Globus pallidus (tissue), 1 donor: ENCODE measurements at places on chromosomes 16 and 17.
A peak's percentile ranks its signal among the peaks of the same experiment; 100 is the strongest.

DNA sequence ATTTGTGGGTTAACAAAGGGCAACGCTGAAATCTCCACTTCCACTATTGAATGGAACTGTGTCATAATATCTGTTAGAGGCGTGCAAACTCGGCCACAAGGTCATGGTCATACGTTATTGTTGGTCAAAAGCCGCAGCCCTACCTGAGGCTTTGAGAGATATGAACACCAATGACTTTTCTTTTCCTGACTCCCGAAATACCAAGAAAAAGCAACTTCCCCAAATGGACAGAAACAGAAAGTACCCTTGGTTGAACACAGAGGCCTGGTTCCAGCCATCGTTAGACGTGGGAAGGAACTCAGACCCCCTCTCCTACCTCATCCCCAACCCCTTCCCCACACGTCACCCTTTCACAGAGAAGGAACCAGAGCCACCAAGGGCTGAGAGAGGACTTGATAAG, 1.4 kb upstream of the PIK3R5 start:
- no peak for DNase-seq

GRCh38 chr16:20359997-20360396, 7.5 kb upstream of the UMOD start:
- no peak for DNase-seq

DNA sequence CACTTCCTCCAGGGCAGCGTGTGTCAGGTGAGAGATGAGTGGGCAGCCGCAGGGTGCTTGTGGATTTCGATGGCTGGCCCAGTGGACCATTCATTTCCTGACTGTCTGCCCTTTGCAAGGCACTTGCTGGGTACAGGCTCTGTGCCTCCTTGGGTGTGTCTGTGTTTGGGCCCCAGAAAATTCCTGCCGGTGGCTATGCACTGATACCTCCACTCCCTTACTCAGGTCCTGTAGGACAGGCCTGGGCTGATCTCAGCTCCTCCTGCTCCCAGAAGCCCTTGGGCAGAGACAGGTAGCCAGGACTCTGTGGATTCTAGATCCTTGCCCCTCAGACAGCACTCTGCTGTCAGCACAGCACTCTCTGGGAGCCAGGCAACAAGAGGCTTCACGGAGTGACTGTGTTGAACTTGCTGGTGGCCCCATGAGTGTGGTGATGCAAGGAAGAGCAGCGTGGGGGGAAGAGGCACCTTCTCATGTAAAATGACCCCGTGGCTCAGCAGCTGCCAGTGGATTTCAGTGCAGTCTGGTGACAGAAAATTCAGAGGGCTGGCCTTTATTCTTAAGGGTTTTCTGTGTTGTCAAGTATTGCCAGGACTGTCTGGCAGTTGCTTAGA, 29.0 kb downstream of the PGS1 start:
- DNase-seq = no peak

- DNase-seq = no peak
These were observed 30.9 kb upstream of the CDC42EP4 start for GRCh38 chr17:73342541-73343167.

DNA sequence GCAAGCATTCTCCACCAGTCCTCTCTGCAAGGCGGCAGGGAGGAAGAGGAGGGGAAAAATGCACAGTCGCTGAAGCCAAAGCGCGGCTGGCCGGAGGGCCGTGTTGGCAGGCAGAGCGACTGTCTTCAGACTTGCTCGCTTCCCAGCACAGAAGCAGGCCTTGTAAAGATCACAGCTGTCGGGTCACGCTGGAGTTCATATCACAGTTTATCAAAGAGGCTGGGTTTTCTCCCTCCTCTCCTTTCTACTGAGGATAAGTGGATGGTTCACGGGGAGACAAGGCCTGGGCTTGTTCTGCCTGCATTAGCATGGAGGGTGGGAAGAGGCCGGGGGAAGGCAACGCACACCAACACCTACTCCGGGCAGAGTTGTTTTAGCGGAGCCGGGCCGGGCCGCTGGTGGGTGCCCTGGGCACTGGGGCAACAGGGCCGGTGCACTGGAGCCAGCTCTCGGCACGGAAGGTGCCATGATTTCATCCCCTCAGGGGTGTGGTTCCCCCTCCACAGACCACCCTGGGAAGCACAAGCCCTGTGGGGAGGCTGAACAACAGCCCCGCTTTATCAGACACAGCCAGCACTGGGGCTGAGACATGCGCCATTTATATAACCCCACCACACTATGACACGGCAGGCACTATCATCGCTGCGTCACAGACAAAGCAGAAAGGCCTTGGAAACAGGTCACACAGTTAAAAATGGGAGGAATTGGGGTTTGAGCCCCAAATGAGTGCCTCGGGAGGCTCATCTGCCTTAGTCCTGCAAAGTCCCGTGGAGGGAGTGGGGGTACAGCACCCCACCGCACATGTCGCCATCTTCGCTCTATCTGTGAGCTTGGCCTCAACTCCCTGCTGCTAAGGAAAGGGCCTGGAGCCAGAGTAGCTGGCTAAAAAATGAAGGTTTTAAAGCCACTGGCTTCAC, 40.3 kb upstream of the MTSS2 start:
- DNase-seq = peak; percentile 96
